Effector memory CD4-positive, alpha-beta T cell (primary cell): ENCODE measurements at places on chromosomes 11 and 22.
A peak's percentile ranks its signal among the peaks of the same experiment; 100 is the strongest.

GRCh38 chr11:70506658-70506970 lies 108.3 kb downstream of the CTTN start:
- DNase-seq: no peak

DNA sequence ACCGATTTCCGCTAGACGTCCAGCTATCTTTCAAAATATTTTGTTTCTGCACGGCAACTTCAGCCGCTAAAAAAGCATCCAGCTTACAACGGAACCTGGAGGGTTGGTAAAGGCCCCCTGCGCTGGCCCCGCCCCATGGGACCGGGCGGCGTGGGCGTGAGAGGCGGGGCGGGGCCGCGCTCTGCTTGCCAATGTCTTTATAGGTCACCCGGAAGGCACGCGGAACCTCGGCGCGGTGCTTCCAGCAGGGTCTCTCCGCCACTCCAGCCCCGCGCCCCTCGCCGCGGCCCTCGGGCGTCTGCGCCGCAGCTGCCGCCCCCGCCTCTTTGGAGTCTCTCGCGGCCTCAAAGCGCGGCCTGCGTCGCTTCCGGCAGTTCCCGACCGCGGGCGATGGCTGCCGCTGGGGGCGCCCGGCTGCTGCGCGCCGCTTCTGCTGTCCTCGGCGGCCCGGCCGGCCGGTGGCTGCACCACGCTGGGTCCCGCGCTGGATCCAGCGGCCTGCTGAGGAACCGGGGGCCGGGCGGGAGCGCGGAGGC lies at the start of gene FDX1:
Gene FDX1, plus strand, starts transcription at position 218 of the 536 bp plus-strand sequence. Its CDS starts 173 bp downstream, at position 391.
- peak; percentile 74 for DNase-seq

GRCh38 chr22:47102081-47102480 lies 339.6 kb downstream of the TBC1D22A start:
- DNase-seq: no peak

DNA sequence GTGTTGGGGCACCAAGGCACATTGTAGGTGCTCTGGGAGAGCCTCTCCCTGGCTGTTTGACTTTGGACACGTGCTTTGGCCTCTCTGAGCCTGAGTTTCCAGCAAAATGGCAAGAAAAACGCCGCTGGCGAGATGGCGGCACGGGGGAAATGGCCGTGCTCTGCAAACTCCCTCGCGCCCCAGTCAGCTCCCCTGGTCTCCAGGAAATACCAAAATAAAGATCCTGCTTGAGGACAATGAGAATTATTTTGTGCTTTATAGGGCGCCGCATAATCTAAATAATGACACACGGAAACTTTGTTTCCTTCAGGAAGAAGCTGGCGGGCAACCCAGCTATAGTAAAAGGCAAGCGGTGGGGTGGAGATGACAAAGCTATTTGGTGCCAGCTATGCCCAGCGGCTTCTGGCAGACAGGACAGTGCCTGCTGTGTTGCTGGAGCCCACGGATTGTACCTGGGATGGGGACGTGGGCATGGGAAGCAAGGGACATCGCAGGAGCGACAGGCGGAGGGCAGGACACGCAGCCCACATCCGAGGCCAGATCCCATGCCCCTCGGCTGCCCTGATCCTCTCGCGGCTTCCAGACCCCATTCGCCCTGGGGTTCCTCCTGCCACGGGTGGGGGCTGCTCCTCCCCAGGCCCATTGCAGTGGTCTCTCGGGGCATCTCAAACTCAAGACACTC lies 26.3 kb upstream of the RFPL3 start:
- no peak for DNase-seq

- DNase-seq: no peak
Observed at GRCh38 chr11:17459236-17459896, 17.3 kb downstream of the ABCC8 start.

GRCh38 chr22:46985507-46985882 lies 223.0 kb downstream of the TBC1D22A start:
- no peak for DNase-seq

DNA sequence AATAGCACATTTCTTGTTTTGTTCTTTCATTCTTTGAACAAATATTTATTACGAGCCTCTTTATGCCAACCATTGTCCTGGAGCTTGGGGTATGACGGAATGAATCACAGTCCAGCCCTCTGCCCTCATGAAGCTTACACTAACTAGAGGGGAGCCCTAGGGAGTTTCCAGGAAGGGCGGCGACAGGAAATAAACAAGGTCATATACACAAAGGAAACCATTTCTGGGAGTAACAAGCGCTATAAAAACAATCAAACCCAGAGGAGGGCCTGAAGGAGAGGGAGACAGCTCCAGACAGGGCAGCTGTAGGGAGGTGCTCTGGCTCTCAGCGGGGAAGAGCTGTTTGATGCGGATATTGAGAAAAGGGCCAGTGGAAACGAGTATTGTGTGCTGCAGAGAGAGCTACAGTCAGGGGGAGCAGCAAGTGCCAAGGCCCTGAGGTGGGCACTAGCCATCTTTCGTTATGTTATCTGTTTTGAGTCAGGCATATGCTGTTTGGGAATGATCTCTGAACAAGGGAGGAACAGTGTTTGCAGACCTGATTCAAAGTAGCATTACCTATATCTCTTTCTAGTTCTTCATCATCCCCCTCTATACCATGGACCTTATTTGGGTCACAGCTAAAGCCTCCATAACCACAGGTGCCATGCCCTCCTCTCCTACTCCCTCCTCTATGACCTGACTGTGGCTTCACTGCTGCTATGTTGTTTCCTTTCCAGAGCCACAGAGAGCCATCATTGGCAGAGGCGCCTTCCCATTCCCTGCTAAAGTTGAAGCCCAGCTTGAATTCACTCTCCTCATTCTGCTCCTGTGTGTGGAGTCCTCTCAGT lies 15.3 kb upstream of the ZBTB16 start:
- DNase-seq: no peak

DNA sequence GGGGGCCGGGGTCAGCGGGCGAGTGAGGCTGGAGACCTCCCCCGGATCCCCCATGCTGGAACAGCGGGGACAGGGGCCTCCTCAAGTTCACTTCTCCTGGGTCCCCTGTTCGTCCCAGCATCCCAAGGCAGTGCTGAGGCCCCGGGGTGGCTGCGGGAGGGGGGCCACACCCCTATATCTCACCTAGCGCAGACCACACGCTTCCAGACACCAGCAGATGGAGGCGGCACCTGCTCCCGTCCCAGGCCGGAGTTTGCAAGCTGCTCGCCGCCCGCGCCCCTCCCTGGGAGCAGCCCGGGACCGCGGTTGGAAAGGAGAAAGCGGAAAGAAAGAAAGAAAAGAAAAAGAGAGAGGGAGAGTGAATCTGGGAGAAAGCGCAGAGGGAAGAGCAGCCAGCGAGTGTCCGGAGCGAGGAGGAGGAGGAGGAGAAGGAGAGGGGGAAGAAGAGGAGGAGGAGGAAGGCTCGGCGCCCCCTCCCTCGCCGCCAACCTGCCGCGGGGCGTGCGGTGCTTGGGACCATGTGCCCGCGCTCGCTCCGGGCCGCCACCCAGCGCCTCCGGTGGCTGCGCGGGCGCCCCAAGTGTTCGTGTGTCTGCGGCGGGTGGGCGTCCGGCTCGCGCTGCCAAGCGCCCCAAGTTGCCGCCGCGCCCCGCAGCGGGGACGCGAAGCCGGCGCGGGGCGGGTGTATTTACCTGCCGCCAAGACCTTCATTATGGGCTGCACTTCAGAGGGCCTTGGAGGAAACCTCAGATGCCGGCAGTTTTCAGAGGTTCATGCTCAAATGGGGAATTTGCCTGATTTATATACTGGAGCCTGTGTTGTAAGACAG lies at the start of gene LIF:
Gene LIF, minus strand, starts transcription at position 775 of the 829 bp plus-strand sequence. Its CDS starts 64 bp downstream, at position 711.
- DNase-seq: no peak

DNA sequence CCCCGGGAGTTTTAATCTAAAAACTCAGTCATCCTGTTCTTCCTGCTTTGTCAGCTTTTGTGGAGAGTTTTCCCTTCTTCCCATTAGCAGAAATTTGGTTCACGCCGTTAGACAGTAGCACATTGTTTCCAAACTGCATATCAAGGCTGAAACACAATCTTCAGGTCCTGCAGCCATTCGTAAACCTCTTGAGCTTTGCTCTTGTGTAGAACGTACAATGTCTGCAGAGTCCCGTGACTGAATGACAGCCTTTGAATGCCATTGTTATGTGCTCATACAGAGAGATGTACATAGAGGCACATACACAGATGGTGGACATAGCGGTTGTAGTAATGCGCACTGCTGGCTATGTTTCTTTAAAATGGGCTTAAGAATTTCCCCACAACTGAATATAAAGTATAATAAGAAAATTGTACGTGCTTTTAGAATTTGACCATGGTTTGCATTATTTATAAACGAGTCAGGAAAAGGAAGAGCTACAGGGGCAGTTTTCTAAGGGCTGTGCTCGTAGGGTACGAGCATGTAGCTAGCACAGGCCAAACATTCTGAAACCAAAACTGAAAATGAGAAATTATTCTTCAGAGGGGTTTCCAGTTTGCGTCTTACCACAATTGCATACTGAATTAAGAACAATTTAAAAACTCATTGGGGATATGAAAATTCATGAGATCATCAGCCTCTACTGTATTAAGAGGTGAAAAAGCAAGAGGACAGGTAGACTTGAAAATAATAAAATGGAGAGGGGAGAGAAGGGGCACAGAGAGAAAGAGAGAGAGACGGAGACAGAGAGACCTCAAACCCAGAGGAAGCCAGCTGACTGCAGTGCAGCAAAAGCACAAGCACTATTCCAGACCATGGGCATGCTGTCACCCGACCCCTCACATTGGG lies 310.1 kb downstream of the CADM1 start:
- DNase-seq: no peak

GRCh38 chr22:26707090-26707489 lies 49.7 kb downstream of the MIAT start:
- DNase-seq: no peak

- DNase-seq: peak; percentile 29
Observed at GRCh38 chr11:61516675-61517572, 8.4 kb downstream of the LRRC10B start.

- no peak for DNase-seq
Observed at GRCh38 chr11:58928107-58928499, 11.2 kb upstream of the GLYATL1 start.

DNA sequence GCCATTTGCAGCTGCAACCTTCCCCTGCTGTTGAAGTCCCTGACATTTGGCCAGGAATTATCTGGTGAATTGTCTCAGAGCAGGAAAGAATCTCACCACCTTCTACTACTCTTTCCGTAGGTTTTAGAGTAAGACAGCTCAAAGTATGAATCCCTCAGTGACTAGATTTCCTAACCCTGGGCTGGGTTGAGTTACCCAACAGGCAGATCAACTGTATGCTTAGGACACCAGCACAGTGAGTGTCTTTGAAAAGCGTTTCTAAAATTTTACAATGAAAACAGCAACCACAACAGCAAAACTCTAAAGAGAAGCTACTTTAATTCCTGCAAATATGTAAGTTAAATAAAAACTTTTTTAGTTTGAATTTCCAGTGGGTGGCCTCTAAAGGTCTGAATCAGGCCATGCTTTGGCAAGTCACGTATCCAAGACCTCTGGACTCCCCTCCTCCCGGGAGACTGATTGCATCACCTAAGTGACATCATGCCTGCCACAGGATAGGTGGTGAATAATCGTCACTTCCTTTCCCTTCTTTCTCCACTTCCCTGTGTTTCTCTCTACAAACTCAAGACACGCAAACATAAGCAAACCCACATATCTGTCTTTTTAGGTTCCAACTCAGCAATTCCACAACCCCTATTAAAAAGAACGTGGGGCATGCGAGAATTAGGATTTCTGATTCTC lies 7.8 kb downstream of the OR8B12 start:
- DNase-seq: no peak

DNA sequence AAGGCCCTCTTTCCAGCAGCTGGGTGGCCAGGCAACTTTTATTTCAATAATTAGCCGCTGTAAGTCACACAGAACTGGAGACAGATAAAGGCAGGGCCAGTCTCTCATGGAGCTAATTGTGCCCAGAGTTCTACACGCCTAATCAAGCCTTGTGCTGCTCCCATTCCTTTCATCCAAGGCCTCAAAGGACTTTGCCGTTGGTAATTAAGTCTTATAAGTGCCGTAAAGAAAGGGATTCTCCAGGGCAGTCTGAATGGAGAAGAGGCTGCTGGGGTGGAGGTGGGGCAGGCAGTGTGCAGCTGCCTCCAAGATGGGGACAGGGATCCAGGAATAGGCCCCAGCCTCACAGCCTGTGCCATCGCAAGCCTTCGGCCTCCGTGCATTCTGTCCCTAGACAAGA lies 357.9 kb downstream of the TENM4 start:
- no peak for DNase-seq

DNA sequence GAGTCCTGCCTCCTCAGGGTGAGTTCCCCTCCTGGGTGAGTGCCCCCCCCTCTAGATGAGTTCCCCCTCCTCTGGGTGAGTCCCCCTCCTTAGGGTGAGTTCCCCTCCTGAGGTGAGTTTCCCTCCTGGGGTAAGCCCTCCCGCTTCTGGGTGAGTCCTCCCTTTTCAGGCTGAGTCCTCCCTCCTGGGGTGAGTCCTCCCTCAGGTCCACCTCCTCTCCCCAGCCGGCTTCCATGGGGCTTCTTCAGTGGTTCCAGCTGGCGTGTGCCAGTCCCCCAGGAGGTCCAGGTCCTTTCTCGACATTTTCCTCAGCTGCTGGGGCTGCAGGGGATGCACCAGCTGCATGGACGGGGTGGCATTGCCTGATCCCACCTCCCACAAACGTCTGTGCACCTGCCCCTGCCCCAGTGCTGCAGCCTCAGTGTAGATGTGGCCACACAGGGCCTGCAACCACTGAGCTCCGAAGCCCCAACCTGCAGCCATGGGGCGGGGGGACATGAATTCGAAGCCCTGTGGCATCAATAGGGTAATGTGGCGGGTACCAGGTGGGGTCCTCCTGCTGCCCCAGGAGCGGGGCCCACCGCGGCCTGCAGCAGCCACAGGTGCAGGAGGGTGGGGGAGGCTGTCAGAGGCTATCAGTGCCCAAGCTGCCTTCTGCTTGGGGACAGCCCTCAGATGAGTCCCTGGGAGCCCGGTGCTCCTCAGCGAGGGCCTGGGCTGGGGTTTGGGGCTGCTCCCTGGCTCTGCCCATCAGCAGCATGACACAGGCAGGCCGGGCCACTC lies 101.3 kb upstream of the FGF3 start:
- no peak for DNase-seq

DNA sequence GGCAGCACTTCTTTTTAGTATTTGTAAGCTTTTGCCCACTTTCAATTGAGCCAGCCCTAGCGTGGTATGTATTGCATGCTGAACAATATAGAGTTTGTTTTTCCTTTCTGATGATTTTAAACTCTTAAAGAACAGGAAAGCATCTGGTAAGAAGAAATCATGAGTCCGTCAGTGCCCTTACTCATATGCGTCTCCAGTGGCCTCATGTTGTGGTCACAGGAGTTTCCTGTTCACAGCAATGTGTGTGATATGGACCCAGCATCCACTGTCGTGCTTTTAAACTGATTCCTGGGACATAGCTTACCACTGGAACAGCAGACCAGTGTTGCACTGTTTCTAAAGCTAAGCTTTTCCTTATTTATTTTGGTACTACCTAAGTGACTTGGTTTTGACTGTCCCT lies 40.1 kb downstream of the BID start:
- no peak for DNase-seq
